ENCODE measurements at places on chromosomes 12 and 14. TPM values are rescaled to one million over a fixed set of nuclear protein-coding genes. Genes with fewer than 3 reads are reported as not detected.

DNA sequence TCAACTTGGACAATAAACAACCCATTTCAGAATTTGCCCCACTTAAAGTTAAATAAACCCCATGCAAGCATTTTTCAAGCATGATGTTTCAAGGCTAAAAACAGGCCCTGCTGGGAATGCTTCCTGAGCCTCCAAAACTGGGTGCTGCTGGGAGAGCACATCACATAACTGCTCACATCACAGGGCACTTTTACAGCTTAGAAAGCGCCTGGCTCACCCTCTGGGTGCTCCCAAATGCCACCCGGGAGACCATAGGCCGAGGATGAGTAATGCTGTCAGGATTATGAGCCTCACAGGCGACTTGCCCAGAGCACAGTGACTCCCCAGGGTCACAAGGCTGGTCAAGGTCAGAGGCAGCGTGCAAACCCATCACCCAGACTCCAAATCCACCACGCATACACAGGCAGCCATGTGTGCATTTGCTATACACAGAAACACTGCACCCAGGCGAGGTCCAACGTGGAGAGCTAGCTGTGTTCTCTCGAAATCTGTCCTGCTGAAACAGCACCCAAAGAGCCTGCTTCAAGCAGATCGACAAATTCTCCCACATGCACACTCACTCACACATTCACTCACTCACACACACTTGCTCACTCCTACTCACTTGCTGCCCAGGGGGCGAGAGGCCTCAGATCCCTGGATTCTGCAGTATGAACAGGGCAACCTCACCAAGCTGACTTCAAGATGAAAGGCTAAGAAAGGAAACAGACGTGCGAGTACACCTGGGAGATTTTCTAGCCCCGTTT is 58.7 kb downstream of the ITPK1 start:
- H3K4me3 ChIP-seq = no peak overlapping the region
- peaks cover 2% of the 10 kb centered on the region for H3K4me1 ChIP-seq
- H3K36me3 ChIP-seq = peaks cover 8% of the 10 kb centered on the region
- no peak overlapping the region for H3K27ac ChIP-seq
- H3K27me3 ChIP-seq = no peaks in the 10 kb centered on the region
- DNase-seq = no peak

GYS2 gene
- total RNA-seq = not detected

GRCh38 chr14:78592616-78593219 is 422.5 kb downstream of the NRXN3 start:
- H3K4me1 ChIP-seq = no peaks in the 10 kb centered on the region
- no peaks in the 10 kb centered on the region for H3K36me3 ChIP-seq
- no peak overlapping the region for H3K4me3 ChIP-seq
- no peaks in the 10 kb centered on the region for H3K27me3 ChIP-seq

GRCh38 chr12:116276652-116277466 is 634 bp downstream of the MED13L start:
- H3K36me3 ChIP-seq = no peaks in the 10 kb centered on the region
- H3K27me3 ChIP-seq = no peaks in the 10 kb centered on the region
- H3K4me1 ChIP-seq = no peaks in the 10 kb centered on the region
- no peak overlapping the region for H3K27ac ChIP-seq
- no peak for DNase-seq
- H3K4me3 ChIP-seq = peak overlapping the region; percentile 100

DNA sequence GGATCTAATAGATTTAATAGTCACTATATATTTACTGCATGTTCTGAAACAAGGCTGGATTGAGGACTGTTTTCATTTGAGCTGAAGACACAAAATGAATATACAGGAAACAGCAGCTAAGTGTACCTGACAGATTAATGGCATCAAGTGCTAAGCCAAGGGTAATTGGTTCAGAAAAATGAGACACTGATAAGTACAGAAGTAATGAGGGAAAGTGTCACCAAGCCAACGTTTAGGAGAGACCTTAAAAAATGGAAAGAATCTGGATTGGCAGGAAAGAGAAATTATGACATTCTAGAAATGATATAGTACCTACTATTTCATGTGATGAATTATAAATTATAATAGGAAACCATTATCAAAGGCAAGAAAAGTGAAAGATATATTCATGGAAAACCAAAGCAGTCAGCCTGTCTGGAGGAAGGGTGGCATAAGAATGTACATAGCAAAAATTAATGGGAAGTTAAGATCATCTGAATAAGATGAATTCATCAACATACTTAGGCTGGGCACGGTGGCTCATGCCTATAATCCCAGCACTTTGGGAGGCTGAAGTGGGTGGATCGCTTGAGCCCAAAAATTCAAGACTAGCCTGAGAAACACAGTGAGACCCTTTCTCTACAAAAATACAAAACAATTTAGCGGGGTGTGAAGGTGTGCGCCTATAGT is 21.0 kb upstream of the DUSP16 start:
- H3K36me3 ChIP-seq = no peaks in the 10 kb centered on the region
- H3K4me3 ChIP-seq = no peak overlapping the region
- H3K27ac ChIP-seq = no peak overlapping the region
- H3K27me3 ChIP-seq = no peaks in the 10 kb centered on the region
- DNase-seq = no peak

GRCh38 chr12:64456119-64456518 is 4.2 kb downstream of the TBK1 start:
- peaks cover 2% of the 10 kb centered on the region for H3K4me1 ChIP-seq
- no peaks in the 10 kb centered on the region for H3K27me3 ChIP-seq
- DNase-seq = no peak
- H3K36me3 ChIP-seq = peaks cover 18% of the 10 kb centered on the region

DNA sequence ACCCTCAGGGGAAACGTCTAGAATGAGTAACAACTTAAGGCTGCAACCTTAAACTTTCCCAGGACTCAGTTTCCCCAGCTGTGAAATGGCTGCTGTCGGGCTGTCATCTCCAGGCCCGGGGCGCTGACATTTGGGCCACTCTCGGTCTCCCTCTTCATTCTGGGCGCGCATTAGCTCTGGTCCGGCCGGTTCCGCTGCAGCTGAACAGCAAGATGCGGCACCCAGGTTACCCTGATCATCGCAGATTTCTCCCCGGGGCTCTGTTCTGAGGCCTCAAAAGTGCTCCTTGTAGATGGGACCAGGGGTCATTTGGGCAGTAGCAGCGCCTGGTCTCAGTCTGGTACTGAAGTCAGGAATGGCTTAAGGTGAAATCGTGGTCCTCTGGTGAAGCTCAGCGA is 890 bp upstream of the BCL7A start:
- no peaks in the 10 kb centered on the region for H3K4me1 ChIP-seq
- peaks cover 2% of the 10 kb centered on the region for H3K27me3 ChIP-seq
- no peak overlapping the region for H3K27ac ChIP-seq
- peak overlapping the region; percentile 92 for H3K4me3 ChIP-seq

KLRC1 gene
- not detected for total RNA-seq

GRCh38 chr12:105057174-105057573 is 27.1 kb downstream of the ALDH1L2 start:
- no peaks in the 10 kb centered on the region for H3K4me1 ChIP-seq
- no peak overlapping the region for H3K27ac ChIP-seq
- H3K27me3 ChIP-seq = no peaks in the 10 kb centered on the region
- peaks cover 17% of the 10 kb centered on the region for H3K36me3 ChIP-seq
- no peak for DNase-seq

GRCh38 chr12:45914090-45914489 is 76.3 kb downstream of the SCAF11 start:
- no peaks in the 10 kb centered on the region for H3K4me1 ChIP-seq
- peaks cover under 1% of the 10 kb centered on the region for H3K36me3 ChIP-seq
- H3K27ac ChIP-seq = no peak overlapping the region
- DNase-seq = no peak
- H3K27me3 ChIP-seq = no peaks in the 10 kb centered on the region

- H3K36me3 ChIP-seq = no peaks in the 10 kb centered on the region
Observed at GRCh38 chr14:90060312-90060964, 1.4 kb upstream of the KCNK13 start.

DNA sequence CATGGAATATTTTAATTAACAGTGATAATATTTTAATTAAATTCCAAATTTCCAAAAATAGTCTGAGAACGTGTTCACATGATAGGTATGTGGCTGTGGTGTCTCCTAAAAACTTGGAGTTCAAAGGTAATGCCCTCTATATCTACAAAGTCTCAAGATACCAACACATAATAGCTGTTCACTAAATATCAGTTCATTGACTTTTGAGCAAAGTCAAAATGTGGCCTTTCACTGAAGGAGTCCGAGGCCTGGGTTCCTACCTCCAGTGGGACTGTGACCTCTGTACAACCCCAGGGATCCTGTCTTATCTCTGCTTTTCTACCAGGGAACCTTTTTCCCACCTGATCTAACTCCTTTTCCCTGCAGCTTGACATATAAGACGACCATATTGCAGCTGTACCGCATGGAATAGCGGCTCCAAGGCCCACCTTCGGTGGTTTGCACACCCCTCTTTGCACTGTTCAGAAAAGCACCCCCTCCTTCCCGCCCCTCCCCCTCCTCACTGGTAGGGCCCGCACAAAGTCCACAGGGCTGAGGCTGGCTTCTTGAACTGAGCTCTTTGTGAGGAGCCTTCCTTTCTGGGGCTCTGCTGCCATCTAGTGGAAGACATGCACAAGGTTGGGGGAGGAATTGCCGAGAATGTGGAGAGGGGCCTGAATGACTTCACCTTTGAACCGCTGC is 3.1 kb downstream of the CCND2 start:
- H3K27ac ChIP-seq = no peak overlapping the region
- no peaks in the 10 kb centered on the region for H3K27me3 ChIP-seq
- DNase-seq = peak; percentile 96
- H3K36me3 ChIP-seq = peaks cover 56% of the 10 kb centered on the region

- H3K4me3 ChIP-seq = no peak overlapping the region
- H3K27ac ChIP-seq = no peak overlapping the region
Observed at GRCh38 chr12:115199831-115200230, 515.9 kb upstream of the TBX3 start.

All from H9 (cell line).